ENCODE measurements at places on chromosomes 4 and X. TPM values are rescaled to one million over a fixed set of nuclear protein-coding genes. Genes with fewer than 3 reads are reported as not detected.

DNA sequence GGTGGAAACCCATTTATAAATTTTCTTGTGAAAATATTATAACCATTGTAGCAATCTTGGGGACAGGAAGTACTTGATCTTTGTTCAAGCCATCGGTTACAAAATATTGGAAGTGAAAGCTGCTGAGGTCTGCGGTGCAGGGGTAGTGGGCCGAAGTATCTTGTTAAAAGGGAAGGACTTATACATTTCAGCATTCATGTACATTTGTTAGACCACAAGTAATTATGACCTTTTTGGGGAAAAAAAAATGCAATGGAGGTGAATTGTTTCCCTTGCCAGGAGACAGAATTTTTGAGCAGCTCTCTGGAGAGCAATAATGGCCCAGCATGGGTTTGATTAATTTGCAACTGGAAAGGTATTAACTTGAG lies 121.3 kb downstream of the EGF start:
- no peak for DNase-seq

DNA sequence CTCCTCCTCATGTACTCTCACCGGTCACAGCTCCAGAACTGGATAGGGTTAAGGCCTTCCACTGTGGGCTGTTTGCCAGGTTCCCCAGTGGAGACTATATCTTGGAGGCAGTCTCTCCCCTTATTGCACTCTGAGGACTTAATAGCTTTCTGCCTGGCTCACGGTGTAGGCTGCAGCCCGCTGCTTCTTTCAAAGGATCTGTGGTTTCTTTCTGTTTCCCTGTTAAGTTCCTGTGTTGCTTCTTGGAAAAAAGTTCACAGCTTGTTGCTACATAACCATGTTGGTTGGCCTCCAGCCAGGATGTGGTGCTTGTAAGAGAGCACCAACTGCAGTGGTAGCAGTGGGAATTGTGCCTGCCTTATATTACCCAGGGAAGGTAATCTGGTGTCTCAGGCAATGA lies 24.9 kb upstream of the ZDHHC15 start:
- DNase-seq: peak; percentile 20

- DNase-seq: peak; percentile 23
Measured at GRCh38 chr4:97910005-97910404, 233.3 kb downstream of the STPG2 start.

The BTK gene
- total RNA-seq: 8.2 TPM

The ITIH6 gene
- not detected for total RNA-seq

The DUX4 gene
- not detected for total RNA-seq

The TMPRSS11D gene
- total RNA-seq: not detected

The HELT gene
- total RNA-seq: not detected

Measured in mucosa of gallbladder (tissue), 1 donor.